GM06990 (cell line): ENCODE measurements at places on chromosomes 7 and 10.

DNA sequence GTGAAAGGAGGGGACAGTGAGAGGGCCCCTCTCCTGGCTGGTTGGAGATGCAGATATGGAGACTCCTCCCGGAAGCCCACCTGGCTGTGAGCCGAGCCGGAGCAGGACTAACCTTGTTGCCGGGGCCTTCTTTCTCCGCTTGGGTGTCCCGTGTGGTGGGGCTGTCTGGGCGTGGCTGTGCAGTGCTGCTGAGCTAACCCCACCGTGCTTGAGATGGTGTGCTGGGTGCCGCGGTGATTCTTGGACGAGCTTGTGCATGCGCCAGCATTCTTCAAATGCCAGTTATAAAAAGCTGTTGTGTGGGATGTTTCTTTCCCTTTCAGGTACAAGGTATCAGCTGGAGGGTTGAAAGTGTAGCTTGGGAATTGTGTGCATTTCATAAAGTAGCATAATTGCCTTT, 48.8 kb downstream of the DAGLB start:
- no peak for DNase-seq

DNA sequence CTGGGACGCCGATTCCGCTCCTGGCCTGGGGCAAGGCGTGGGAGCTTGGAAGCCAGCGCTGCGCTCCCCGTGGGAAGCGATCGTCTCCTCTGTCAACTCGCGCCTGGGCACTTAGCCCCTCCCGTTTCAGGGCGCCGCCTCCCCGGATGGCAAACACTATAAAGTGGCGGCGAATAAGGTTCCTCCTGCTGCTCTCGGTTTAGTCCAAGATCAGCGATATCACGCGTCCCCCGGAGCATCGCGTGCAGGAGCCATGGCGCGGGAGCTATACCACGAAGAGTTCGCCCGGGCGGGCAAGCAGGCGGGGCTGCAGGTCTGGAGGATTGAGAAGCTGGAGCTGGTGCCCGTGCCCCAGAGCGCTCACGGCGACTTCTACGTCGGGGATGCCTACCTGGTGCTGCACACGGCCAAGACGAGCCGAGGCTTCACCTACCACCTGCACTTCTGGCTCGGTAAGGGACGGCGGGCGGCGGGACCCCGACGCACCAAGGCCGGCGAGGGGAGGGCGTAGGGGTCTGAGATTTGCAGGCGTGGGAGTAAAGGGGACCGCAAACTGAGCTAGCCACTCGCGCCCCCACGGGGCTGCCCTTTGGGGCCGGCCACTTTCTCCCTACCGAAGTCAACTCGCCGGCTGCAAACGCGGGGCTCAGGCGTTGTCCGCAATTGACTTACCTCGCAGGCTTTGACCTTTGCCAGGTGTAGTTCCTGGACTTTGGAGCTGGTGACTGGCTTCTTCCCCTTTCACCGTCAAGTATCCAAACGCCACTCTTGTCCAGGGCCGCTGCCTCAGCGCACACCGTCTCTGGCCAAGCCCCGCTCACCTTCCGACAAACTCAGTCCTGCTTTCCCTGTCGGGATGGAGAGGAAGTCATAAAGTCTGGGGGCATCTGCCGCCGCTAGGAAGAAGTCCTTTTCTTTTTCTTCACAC, at the start of gene SCIN:
TSS of gene SCIN (plus strand) at position 187 of the 928 bp plus-strand sequence. CDS start at position 254, 67 bp downstream.
- peak; percentile 12 for DNase-seq

GRCh38 chr10:93139059-93139655, 65.5 kb downstream of the CYP26A1 start:
- DNase-seq, result no peak

- no peak for DNase-seq
These were observed 22.4 kb downstream of the ADGRA1 start for GRCh38 chr10:133110133-133110532.

DNA sequence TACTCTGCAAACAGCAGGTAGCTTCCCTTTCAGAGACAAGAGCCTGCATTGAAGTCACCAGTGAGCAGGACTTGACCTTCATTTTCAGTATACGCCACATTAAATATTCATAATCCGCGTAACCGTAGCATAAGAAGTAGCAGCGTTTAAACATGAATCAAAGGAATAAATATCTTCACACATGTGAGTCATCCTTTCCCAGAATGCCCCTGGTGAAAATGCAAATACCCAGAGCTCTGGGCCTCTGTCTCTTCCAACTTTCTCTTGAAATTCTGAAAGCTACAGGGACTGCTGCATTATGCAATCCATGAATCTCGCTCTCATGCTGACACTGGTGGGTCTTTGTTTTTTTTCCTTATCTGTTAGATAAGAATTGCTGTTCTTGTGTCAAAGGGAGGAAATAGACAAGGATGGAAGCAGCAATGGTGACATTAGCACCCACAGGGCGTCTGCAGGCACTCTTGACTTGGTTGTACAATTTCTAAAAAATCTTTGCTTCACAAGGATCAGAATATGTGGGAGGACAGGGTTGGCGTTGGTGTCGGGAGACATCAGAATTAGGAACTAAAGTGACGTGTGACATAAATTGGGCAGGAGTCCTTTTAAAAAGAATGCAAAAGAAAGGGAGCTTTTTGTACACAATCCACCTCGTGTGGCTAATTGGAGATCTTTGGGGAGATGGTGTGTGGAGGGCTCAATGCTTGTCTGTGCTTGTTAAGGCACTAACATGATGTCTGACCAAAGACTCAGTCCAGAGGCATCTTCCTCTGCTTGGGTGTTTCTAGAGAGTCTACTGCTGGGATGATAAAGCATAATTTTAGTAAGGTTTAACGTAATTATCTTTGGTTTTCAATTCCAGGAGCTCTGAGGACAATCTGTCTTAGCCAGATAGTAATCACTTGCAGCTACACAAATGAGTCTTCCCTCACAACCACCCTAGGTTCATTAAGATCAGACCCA, 390.3 kb downstream of the KCNMA1 start:
- DNase-seq, result no peak

GRCh38 chr7:12927635-12928434, 240.4 kb downstream of the ARL4A start:
- no peak for DNase-seq

- no peak for DNase-seq
These were observed 7.3 kb upstream of the LBX1 start for GRCh38 chr10:101236376-101237080.

DNA sequence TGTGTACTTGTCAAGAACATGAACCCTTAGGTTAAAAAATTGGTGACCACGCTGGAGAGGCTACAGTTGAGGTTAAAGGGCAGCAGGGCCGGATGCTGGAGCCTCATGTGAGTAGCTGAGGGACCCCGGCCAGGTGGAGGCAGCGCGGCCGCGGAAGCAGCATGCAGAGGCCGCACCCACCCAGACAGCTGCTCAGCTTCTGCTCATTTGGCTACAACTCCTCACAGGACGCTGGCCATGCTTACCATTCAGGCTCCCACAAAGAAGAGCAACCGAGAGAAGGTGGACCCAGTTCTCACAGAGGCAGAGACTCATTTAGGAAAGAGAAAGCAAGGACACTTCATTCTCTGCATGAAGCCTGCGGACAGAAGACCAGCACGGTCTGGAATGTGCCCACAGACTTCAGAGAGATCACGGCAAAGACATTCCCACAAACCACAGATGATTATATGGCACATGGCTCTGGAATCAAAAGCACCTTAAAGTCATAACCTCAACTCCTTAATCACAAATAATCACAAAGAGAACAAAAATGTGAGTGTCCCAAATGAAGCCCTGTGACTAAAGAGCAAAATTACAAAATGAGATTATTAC, 94.4 kb downstream of the VOPP1 start:
- DNase-seq, result no peak

DNA sequence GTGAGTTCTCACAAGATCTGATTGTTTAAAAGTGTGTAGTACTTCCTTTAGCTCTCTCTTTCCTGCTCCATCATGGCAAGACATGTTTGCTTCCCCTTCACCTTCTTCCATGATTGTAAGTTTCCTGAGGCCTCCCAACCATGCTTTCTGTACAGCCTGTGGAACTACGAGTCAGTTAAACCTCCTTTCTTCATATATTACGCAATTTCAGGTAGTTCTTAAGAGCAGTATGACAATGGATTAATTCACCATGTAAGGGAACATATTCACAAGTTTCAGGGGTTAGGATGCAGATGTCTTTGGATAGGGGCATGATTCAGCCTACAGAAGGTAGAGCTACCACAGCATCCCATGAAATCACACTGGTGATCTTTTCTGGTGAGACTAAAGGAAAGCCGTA, 174.7 kb downstream of the GPR158 start:
- no peak for DNase-seq

GRCh38 chr7:4137552-4137951, 544.5 kb upstream of the FOXK1 start:
- DNase-seq, result no peak

DNA sequence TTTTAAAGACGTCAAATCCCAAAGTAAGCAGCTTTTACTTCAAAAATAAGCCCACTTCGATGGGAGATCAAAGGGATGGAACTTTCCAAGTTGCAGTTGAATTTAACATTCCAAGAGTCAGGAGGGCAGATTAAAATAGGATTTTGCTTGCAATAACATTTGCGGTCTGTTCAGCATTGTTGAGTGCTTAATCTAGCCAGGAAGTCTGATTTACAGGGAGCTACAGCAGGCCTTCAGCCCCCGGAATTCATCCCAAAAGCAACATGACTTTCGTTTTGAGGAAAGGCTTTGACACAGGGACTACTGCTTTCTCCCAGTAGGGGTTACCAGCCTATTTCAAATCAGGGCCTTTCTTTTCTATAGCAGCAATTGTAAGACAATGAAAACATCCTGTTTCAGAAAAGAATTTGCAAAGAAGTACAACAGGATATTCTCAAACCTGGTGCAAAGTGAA, 279.6 kb upstream of the PITRM1 start:
- DNase-seq, result no peak

DNA sequence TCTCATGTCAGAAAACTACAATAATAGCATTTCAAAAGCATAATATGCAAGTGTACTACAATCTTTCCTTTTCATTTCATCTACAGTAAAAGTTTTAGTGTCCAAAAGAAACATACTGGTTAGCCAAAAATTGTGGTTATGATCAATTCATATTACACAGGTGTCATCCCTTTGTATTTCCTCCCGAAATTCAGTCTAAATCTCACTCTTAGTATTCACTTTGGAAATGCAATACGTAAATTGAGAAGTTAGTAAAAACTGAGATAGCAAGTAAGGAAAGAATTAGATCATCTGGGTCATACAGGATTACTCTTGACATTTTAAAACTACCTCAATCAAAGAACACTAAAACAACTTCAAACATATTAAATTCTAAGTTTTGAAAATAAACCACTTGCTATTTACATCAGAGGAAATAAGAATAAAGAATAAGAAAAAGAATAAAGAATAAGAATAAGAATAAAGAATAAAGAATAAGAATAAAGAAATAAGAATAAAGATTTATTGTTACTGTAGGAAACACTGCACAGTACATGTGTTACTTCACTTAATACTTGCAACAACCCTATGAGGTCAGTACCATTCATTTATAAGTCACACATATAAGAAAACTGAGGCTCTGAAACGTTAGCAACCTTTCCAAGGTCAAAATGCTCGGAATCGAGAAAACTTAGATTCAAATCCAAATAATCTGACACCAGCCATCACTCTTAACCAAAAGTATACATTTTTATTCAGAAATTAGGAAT, 10.5 kb downstream of the SNX13 start:
- no peak for DNase-seq
